ENCODE measurements at places on chromosomes 12 and 14.

- DNase-seq: no peak
- H3K4me3 ChIP-seq: no peak overlapping the region
- H3K27ac ChIP-seq: no peak overlapping the region
- H3K4me1 ChIP-seq: no peaks in the 10 kb centered on the region
- no peaks in the 10 kb centered on the region for H3K27me3 ChIP-seq
- no peaks in the 10 kb centered on the region for H3K36me3 ChIP-seq
These were observed 70.9 kb downstream of the LLPH start for GRCh38 chr12:66059666-66060065.

GRCh38 chr12:59643550-59643949 lies 47.7 kb downstream of the SLC16A7 start:
- DNase-seq: no peak
- no peak overlapping the region for H3K27ac ChIP-seq
- no peak overlapping the region for H3K4me3 ChIP-seq
- no peaks in the 10 kb centered on the region for H3K4me1 ChIP-seq
- no peaks in the 10 kb centered on the region for H3K36me3 ChIP-seq
- H3K27me3 ChIP-seq: no peaks in the 10 kb centered on the region

DNA sequence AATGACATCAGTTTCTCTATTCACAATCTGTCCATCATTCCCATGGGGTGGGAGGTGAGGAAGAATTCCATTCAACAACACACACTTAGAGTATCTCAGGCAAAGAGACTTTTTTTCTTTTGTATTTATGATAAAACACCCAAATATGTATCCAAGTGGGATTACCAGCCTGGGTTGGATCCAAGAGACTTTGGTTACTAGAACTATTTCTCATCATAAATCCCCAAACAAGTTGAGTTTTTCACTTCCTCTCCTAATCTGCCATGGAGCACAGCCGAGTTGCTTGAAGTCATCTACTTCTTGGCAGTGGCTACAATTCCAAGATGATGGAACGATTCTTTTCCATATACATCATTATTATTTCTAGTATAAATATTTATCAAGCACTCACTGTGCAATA lies 209.2 kb upstream of the HMGA2 start:
- H3K27me3 ChIP-seq: no peaks in the 10 kb centered on the region
- no peaks in the 10 kb centered on the region for H3K36me3 ChIP-seq
- H3K4me1 ChIP-seq: no peaks in the 10 kb centered on the region

GRCh38 chr14:92750994-92751400 lies 2.6 kb upstream of the LGMN start:
- no peak for DNase-seq
- no peak overlapping the region for H3K27ac ChIP-seq

- H3K36me3 ChIP-seq: no peaks in the 10 kb centered on the region
- no peaks in the 10 kb centered on the region for H3K4me1 ChIP-seq
- H3K27ac ChIP-seq: no peak overlapping the region
These were observed 670.6 kb downstream of the SLC16A7 start for GRCh38 chr12:60266381-60266852.

DNA sequence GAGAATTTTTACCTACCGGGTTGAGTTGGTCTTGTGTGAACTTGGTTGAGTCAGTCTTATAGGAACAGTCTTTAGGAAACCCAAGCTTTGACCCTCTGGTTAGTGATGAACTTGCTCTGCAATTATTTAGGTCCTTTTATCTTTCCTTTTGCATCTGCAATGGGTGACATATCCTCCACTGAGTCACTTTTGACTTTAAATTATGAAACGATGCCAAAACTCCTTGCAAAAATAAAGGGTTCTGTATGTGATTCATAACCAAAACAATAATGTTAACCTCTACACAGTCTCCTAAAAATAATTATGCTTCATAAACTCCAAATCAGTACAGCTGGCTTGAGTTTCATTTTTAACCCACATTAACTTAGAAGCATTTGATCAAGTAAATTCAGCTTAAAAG lies 979.4 kb downstream of the GALC start:
- H3K27me3 ChIP-seq: no peaks in the 10 kb centered on the region
- H3K4me3 ChIP-seq: no peak overlapping the region
- no peak overlapping the region for H3K27ac ChIP-seq
- H3K4me1 ChIP-seq: no peaks in the 10 kb centered on the region
- DNase-seq: no peak

- H3K36me3 ChIP-seq: no peaks in the 10 kb centered on the region
- peaks cover 11% of the 10 kb centered on the region for H3K4me1 ChIP-seq
- DNase-seq: no peak
- H3K27ac ChIP-seq: no peak overlapping the region
- peaks cover 29% of the 10 kb centered on the region for H3K27me3 ChIP-seq
These were observed 870 bp downstream of the BMAL2 start for GRCh38 chr12:27333403-27334009.

GRCh38 chr12:13950502-13950901 lies 30.9 kb downstream of the GRIN2B start:
- no peak overlapping the region for H3K4me3 ChIP-seq
- H3K36me3 ChIP-seq: no peaks in the 10 kb centered on the region
- H3K4me1 ChIP-seq: no peaks in the 10 kb centered on the region
- no peaks in the 10 kb centered on the region for H3K27me3 ChIP-seq
- H3K27ac ChIP-seq: no peak overlapping the region
- no peak for DNase-seq

DNA sequence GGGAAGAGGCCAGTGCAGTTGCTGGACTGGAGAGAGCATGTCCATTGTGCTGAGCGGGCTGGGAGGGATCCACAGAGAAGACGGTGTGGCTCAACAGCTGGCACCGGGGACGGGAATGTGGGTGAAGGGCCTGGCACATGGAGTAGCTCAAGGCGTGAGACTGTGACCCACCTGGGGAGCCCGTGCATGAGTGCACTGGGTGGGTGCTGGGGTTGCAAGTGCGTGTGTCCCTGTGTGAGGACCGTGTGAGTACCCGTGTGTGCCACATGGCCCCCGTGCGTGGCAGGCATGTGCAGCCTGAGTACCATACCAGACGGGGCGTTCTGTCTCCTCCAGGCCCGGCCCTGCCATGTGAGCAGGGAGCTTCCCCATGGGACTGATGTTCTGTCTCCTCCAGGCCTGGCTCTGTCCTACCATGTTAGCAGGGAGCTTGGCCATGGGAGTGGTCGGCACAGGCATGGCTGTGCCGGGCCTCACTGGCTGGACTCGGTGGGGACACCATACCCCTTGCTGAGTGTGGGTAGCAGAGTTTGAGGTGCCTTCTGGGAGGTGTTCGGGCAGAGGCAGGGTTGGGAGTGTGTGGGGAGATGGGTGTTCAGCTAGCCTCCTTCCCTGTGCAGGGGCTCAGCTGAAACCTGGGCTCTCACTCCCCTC lies 234.4 kb downstream of the TMEM121 start:
- no peak overlapping the region for H3K27ac ChIP-seq
- H3K4me1 ChIP-seq: no peaks in the 10 kb centered on the region
- DNase-seq: no peak
- H3K4me3 ChIP-seq: no peak overlapping the region
- H3K36me3 ChIP-seq: no peaks in the 10 kb centered on the region

- no peaks in the 10 kb centered on the region for H3K27me3 ChIP-seq
- DNase-seq: no peak
- H3K36me3 ChIP-seq: no peaks in the 10 kb centered on the region
- no peaks in the 10 kb centered on the region for H3K4me1 ChIP-seq
- no peak overlapping the region for H3K27ac ChIP-seq
- no peak overlapping the region for H3K4me3 ChIP-seq
These were observed 16.5 kb downstream of the RFX4 start for GRCh38 chr12:106599302-106599701.

GRCh38 chr14:94540031-94540794 lies 21.0 kb upstream of the SERPINA4 start:
- no peak for DNase-seq
- H3K4me1 ChIP-seq: no peaks in the 10 kb centered on the region
- no peak overlapping the region for H3K4me3 ChIP-seq

- H3K4me3 ChIP-seq: no peak overlapping the region
- H3K4me1 ChIP-seq: no peaks in the 10 kb centered on the region
- H3K36me3 ChIP-seq: no peaks in the 10 kb centered on the region
- DNase-seq: no peak
These were observed 6.6 kb downstream of the ANKS1B start for GRCh38 chr12:99978152-99978551.

DNA sequence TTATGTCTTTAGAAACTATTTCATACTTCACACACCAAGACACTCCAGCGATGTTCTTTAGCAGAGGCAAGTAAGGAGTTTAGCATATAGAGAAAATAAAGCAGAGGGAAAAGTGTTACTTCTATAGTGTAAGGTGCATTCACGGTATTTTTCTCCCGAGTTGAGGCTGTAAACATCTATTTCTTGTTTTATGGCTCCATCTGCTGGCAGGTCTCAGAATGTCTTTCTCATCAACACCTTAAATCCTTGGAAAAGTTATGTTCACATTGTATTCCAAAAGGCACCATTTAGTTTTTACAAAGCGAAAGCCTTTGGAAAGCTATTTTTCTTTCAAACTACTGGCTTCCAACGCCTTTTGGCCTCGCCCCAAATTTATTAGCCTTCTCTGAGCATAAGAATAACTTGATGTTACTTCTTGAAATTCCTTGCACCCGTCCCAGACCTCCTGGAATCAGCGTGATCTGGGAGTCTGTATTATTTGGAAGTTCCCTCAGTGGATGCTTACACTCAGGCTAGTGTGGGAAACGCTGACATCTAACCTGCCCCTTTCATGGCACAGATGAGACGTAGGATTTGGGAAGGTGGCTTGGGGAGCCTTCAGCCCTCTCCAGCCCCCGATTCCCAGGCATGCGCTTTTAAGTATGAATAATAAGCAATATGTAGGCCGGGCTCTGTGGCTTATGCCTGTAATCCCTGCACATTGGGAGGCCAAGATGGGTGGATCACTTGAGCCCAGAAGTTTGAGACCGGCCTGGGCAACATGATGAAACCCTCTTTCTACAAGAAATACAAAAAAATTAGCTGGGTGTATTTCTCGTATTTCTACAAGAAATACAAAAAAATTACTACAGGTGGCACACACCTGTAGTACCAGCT lies 1.9 kb upstream of the PIWIL1 start:
- no peaks in the 10 kb centered on the region for H3K36me3 ChIP-seq
- H3K27me3 ChIP-seq: no peaks in the 10 kb centered on the region
- H3K4me3 ChIP-seq: no peak overlapping the region
- no peak overlapping the region for H3K27ac ChIP-seq
- no peaks in the 10 kb centered on the region for H3K4me1 ChIP-seq

GRCh38 chr12:106106061-106106566 lies 32.6 kb downstream of the NUAK1 start:
- H3K27ac ChIP-seq: no peak overlapping the region
- no peak overlapping the region for H3K4me3 ChIP-seq
- H3K4me1 ChIP-seq: no peaks in the 10 kb centered on the region

DNA sequence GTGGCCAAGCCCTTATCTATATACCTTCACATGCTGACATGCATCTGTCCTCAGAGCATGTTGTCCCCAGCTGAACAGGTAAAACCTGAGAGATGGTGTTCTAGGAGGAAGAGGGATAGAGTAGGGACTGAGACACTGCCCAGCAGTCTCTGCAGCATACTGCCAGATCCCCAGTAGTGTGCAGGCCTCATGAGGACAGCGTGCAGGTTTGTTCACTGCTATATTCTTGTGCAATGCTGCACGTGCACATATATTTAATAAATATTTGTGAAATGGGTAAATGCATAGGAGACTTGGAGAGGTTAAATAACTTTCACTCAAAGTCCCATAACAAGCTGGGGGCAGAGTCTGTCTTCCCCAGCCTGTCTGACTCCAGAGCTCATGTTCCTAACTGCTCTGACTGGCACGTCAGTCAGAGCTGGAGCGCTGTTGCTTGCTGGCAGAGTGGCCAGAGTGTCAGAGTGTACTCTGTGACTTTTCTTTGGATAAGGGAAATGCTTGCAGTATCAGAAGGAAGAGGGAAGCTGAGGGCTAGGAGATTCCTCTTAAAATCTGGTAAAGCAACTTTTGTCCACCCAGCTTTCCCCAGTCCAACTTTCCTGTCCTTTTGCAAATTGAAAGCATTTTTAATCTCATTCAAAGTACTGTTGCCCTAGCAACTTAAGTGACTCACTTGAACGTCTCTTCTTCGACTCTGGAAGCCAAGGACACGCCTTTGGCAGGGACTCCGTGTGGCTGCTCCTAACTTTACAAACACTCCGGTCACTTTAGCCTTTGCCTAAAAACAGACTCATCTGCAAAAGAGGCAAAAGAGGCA lies 14.9 kb upstream of the POLR3B start:
- H3K27ac ChIP-seq: no peak overlapping the region
- H3K4me3 ChIP-seq: no peak overlapping the region
- no peaks in the 10 kb centered on the region for H3K36me3 ChIP-seq
- no peaks in the 10 kb centered on the region for H3K27me3 ChIP-seq

- peak; percentile 3 for DNase-seq
- H3K4me1 ChIP-seq: peaks cover 29% of the 10 kb centered on the region
- no peaks in the 10 kb centered on the region for H3K27me3 ChIP-seq
- peak overlapping the region; percentile 81 for H3K27ac ChIP-seq
These were observed 484 bp downstream of the ALKBH1 start for GRCh38 chr14:77707355-77707723.

DNA sequence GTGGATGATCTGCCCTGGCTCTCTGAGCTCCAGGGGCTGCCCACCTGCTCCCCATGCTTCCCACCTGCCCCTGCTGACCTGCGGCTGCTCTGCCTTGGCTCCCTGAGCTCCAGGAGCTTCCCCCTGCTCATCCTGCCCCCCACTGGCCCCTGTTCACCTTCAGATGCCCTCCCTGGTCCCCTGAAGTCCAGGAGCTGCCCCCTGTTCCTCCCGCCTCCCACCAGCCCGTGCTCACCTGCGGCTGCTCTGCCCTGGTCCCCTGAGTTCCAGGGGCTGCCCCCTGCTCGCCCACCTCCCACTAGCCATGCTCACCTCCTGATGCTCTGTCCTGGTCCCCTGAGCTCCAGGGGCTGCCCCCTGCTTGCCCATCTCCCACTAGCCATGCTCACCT lies 219.7 kb downstream of the TMEM121 start:
- H3K4me1 ChIP-seq: no peaks in the 10 kb centered on the region
- DNase-seq: no peak
- no peaks in the 10 kb centered on the region for H3K27me3 ChIP-seq
- no peak overlapping the region for H3K27ac ChIP-seq
- no peak overlapping the region for H3K4me3 ChIP-seq

GRCh38 chr12:77007476-77007875 lies 57.9 kb downstream of the E2F7 start:
- no peak overlapping the region for H3K27ac ChIP-seq
- H3K4me3 ChIP-seq: no peak overlapping the region
- DNase-seq: no peak
- no peaks in the 10 kb centered on the region for H3K27me3 ChIP-seq
- no peaks in the 10 kb centered on the region for H3K36me3 ChIP-seq

DNA sequence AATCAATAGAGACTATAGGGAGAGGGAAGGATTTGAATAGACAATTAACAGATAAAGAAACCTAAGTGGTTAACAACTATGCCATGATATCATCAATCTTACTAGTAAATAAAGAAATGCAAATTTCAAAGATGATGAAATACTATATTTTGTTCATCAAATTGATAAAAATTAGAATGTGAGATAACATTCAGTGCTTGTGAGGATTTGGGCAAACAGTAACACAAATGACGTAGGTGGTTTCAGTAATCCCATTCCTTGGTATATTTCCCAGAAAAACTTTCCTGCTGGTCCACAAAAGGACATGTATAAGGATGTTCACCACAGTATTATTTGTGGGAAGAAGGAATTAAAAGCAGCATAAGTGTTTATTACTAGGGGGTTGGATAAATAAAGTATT lies 136.0 kb downstream of the ERC1 start:
- H3K27me3 ChIP-seq: no peaks in the 10 kb centered on the region
- DNase-seq: no peak
- H3K36me3 ChIP-seq: no peaks in the 10 kb centered on the region
- H3K4me3 ChIP-seq: no peak overlapping the region
- H3K27ac ChIP-seq: no peak overlapping the region
- peaks cover 14% of the 10 kb centered on the region for H3K4me1 ChIP-seq

- no peak for DNase-seq
- no peak overlapping the region for H3K4me3 ChIP-seq
- H3K4me1 ChIP-seq: no peaks in the 10 kb centered on the region
These were observed 138.8 kb downstream of the GLT1D1 start for GRCh38 chr12:128992116-128992515.

Data from CD8-positive, alpha-beta memory T cell (primary cell).